ENCODE measurements at places on chromosomes 6 and 20.

- DNase-seq: no peak
These were observed 46.3 kb downstream of the MCM8 start for GRCh38 chr20:5996765-5997164.

GRCh38 chr6:39302669-39303424, 11.4 kb downstream of the KCNK17 start:
- no peak for DNase-seq

GRCh38 chr6:73129653-73130443, 95.4 kb downstream of the KHDC1L start:
- peak; percentile 14 for DNase-seq

DNA sequence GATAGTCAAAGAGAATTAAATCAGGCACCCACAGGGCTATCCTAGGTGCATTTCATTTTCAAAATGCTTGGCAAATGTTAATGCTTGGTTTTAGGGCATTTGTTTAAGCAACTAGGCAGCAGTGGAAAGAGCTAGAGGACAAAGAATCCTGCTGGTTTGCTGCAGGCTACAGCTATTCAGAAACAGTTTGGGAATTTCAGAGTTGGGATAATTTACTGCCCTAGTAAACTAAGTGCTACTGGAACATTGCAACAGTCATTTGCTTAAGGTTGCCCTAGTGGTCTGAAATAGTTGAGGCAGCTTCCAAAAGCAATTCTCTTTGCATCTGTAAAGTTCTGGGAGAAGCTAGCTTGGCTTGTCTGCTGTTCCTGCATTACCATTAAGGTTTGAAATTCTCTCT, 312.7 kb downstream of the LAMA2 start:
- DNase-seq: no peak

DNA sequence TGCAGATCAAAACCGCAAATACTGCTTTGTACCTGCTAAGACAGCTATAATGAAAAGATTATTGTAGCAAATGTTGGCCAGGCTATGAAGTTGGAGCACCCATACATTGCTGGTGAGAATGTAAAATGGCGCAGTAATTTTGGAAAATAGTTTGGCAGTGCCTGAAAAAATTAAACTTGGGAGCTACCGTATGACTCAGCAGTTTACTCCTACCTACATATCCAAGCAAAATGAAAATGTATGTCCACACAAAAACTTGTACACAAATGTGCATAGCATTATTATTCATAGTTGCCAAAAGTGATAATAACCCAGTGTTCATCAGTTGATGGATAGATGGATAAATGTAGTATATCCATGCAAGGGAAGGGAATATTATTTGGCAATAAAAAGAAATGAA, 13.3 kb downstream of the DSTN start:
- DNase-seq: no peak

All from skeletal muscle cell (primary cell).